Right ventricle myocardium superior (tissue), 1 donor: ENCODE measurements at places on chromosomes 7 and 10. TPM values are rescaled to one million over a fixed set of nuclear protein-coding genes. Genes with fewer than 3 reads are reported as not detected.

The VSIR gene
- 116 TPM for total RNA-seq

The AFAP1L2 gene
- 5.3 TPM for total RNA-seq

The OR6V1 gene
- total RNA-seq = not detected

GRCh38 chr7:119696336-119696735 is 576.6 kb upstream of the KCND2 start:
- DNase-seq = no peak

- no peak for DNase-seq
These were observed 317.6 kb upstream of the PLXDC2 start for GRCh38 chr10:19498393-19499290.

- DNase-seq = no peak
These were observed 1.9 kb downstream of the HTR5A start for GRCh38 chr7:155071916-155072571.

DNA sequence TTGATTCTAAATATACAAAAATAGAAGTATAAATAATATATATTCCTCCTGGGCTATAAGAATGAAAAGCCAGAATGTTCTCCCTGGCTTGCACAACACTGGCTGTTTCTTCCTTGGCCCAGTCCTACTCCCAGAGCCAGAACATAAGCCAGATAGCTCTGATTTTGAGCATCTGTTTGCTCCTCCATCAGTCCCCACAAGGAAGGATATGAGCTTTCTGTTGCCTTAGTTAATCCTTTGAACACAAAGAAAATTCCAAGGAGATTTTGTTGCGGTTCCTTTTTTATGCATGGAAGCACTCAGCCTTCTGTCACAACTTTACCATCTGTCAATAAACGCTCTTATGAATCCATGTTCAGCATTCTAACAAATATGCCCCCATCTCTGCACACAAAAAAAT is 361.8 kb downstream of the IPMK start:
- DNase-seq = no peak

DNA sequence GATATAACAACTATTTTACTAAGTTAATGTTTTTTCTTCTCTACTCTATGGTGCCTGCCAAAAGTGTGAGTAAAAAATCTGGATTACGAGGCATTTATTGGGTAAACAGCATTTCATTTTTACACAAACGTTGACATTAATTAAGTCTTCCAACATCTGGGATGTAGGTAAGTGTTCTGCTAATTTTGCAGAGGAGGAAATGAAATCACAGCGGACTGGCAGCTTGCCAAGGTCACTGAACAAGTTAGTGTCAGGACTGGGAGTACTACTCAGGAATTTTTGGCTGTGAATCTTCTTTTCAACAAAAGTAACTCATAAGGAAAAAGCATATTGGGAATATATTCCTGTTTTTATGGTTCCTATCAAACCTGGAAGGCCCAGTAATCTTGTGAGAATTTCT is 612.1 kb upstream of the FZD8 start:
- peak; percentile 82 for DNase-seq

DNA sequence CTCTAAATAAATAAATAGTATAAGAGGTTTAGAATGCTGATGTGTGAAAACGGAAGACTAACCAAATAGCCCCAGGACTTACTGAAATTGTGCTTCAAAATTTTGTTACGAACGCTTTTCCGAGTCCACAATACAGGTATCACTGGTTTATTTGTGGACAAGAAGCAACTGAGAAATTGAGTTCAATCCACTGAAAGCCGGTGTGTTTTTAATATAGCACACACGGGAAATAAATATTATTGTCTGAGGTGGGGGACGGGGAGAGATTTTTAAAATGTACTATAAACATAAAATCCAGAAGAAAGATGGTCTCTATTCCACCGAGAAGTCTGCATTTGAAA is 598 bp downstream of the SLC16A12 start:
- no peak for DNase-seq
